ENCODE measurements at places on chromosomes 2 and 18.

- no peak for DNase-seq
Measured at GRCh38 chr2:160375037-160375436, 118.6 kb downstream of the RBMS1 start.

DNA sequence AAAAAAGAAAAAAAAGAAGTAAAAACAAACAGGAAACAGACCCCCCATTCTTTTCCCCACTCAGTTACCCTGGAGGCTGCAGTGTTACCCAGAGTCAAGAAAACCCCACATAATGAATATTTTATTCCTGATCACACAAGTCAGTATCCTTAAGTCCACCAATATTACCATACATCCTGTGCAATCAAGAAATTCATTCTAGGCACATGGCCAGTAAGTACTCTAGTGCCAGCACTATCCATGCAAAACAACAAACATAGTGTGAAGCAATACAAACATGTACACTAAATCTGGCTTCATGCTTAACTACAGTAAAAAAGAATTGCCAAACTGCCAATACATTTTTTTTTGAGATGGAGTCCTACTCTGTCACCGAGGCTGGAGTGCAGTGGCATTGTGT lies 111.6 kb downstream of the FAM168B start:
- DNase-seq = no peak

DNA sequence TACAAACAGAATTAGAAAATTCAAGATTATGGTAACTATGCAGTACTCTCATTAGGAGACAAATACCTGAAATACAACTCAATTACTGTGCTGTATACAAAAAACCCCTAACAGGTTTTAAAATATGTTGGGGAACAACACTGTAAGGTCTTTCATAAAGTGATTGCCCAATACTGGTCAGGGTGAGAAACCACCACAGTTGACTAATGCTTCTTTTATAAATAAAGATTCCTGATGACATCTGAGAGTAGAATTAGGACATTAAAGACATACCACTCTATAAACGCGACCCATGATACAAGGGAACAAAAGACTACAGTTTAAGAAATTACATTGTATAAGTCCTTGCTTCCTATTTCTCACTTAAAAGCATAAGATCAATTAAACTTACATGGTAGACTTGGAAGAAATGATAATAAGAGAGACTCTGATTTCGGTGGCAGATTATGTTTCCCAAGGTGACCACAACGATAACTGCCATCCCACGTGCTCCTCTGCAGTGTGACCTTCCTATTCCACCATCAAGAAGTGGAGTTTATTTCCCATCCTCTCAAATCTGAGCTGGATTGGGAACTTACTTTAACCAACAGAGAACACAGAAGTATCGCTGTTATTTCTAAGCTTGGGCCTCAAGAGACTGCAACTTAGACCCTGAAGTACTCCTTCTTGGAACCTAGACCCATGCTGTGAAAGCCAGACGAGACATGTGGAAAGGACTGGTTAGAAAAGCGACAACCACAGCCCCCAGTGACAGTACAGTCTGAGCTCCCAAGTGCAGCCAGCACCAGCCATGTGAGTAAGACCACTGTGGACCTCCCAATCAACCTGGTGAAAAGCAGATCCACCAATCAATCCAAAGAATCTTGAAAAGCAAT lies 52.3 kb downstream of the ZNF521 start:
- DNase-seq = no peak

DNA sequence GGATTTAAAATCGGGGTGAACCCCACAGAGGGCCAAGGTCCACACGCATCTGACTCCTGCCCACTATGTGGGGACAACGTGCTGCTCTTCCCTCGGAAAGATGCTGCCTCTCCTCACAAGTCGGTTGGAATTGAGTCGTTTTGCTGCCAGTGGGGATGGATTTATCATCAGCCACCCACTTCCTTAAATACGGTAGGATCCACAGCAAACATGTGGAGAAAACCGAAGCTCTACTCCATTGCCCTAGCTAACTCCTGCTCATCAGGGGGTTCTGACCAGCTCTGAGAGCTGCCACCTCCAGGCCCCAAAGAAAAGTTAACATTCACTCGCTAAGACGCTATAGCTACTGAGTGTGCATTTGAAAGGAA lies 80.9 kb downstream of the CHRNA1 start:
- peak; percentile 51 for DNase-seq

GRCh38 chr2:233441161-233442027 lies 87.1 kb downstream of the DGKD start:
- no peak for DNase-seq

- no peak for DNase-seq
Measured at GRCh38 chr2:72669121-72669520, 156.7 kb downstream of the EXOC6B start.

DNA sequence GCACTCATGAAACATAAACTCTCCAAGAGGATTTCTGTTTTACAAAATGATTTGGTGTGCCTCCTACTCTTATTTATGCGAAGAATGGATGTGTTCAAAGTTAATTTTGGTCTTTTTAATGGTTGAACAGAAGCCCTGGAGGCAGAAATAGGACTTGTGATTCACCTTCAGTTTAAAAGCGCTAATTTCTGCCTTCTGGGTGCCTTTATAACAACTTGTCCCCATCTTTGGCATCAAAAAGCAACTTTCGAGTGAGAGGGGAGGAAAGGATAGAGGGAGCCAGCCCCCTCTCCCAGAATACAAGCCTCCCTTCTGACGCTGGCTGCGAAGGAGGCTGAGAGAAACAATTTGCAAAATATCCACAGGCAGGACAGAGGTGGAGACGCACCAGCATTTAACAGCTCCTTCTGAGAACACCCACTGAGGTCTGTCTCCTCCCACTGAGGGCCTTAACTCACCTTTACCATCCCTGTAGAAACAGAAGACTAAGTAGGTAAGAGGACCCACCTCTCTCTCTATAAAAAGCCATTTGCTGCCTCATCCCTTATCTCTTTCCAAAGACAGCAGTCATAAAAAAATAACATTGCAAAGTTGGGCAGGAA lies 24.3 kb upstream of the BCL11A start:
- DNase-seq = no peak

DNA sequence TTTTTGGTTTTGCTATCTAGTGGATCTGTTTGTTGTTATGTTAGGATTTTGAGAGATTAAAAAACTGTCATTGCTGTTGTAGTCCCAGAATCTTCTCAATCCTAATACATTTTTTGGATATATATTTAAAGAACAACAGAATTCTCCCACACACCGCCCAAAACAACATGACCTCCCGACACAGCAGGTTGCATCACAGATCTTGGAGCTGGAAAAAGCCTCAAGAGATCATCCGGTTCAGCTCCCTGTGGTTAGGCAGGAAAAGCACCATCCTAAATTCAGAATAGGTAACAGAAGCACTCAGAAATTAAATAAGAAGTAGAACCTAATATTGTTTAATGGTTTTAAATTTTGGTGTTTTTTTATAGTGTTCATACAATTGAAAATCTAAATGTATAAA lies 251.4 kb upstream of the STON1 start:
- no peak for DNase-seq

GRCh38 chr18:68267583-68267982 lies 447.3 kb downstream of the TMX3 start:
- DNase-seq = no peak

DNA sequence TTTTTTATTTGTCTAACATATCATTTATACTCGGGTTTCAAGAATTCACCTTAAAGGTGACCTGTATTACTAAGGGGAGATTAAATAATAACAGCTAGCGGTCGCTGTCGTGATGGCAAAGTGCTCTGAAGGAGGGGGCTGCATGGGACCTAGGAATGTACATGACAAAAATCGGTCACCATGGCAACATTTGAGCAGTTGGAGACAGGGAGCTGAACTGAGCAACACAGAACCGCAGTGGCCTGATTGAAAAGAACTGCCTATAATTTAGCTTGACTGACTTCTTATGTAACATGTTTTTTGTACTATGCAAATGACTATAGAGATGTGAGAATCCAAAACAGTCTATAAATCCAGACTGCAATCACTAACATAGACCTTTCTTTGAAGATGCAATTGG lies 34.3 kb upstream of the EPHA4 start:
- no peak for DNase-seq

- no peak for DNase-seq
Measured at GRCh38 chr2:112198780-112199179, 56.1 kb downstream of the ZC3H8 start.

GRCh38 chr2:153222231-153223165 lies 256.1 kb downstream of the RPRM start:
- no peak for DNase-seq

DNA sequence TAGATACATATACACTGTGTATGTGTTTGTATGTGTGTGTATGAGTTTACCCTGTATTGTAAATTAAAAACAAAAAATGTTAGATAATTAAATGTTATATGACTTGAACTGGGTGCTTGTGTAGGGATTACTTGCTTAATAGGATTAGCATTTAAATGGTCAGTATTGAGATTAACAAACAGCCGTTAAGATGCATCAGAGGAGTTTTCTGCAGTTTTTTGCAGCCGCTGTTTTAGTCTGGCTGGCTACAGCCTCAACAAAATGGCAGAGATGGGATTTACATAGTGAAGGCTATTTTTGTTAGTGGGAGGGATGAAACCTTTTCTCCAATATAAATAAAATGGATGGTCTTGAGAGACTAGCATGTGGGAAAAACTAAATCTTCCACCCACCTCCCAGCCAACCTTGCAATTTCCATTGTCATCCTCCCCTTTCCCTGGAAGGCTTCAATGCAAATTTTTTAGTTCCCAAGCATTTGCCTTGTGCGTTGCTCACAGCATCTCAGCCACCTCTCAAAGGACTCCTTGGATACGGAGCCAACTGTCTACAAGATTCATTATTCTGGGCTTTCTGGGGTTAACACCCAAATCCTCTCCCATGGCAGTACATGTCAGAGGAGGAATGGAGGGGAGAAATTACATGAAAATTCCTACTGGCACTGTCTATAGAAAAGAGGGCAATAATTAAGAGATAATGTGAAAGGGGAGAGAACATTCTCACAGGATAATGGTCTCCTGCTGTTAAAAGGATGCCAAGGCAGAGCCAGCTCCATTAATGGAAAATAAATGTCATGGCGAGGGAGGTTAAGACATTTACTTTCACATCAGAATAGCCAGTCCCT lies 351.9 kb downstream of the CDH2 start:
- no peak for DNase-seq

- no peak for DNase-seq
Measured at GRCh38 chr2:22273853-22274252, 1111.1 kb upstream of the KLHL29 start.

GRCh38 chr2:119438128-119438656 lies 6.5 kb downstream of the TMEM37 start:
- DNase-seq = no peak

GRCh38 chr2:17813742-17814473 lies 2.4 kb upstream of the MSGN1 start:
- DNase-seq = peak; percentile 67

DNA sequence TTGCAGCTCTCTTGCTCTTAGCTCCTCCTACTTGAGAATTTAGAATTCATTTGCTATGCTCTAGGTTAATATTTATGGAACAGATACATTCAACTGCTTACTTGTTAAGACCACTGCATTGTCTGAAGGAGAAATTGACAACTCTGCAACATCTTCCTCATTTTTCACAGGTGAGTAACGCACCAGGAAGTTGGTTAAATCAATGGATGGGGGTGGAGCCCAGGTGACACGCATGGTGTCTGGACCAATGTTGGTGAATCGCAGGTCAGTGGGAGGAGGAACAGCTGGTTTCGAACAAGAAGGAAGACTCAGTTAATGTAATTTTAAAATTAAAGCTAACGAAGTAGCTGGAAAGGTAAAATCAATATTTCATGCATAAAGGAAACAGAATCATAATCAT lies 44.3 kb downstream of the FN1 start:
- DNase-seq = no peak

DNA sequence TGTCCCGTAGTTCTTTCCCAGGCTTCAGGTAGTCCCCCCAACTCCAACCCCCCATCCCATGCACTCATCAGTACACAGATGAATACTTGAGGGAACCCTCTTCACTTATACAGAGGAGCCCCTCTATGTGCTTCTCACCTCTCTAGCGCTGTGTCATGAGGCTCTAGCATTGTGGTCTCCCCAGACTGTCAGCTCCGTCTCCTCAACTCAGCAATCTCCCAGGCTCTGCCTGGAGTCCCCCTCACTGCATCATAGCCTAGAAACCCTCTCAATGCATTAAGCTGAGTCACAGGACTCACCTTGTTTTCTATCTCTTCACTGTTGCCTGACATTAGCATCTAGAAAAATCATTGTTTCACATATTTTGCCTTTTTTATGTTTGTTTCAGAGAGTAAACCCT lies 20.2 kb upstream of the PRKCE start:
- no peak for DNase-seq

DNA sequence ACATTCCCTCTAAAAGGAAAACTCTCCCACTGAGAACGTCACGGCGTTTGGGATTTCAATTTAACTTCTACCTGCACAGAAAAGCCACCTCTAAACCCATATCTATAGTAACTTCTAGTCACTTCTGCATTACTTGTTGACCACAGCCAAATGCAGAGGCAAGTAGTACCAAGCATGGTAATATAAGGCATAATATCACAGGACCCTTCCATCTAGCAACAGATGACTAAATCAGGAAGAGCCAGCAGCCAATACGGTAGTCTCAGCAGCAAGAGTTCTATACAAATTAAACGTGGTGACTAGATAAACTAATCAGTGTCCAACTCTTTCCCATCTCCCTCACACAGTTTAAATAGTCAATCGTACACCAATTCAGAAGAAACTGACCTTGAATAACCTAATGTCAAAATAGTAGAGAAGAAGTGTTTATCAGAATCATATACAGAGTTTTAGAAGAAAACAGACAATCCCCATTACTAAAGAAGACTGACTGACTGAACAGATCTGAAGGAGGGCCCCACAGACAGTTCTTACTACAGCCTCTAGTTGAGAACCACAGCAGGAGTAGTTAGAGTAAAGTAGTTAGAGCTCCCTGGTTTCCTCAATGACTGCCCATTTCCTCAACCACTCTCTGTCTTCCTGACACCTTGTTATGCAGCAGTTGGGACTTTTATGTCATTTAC lies 30.0 kb downstream of the MEMO1 start:
- DNase-seq = peak; percentile 82

DNA sequence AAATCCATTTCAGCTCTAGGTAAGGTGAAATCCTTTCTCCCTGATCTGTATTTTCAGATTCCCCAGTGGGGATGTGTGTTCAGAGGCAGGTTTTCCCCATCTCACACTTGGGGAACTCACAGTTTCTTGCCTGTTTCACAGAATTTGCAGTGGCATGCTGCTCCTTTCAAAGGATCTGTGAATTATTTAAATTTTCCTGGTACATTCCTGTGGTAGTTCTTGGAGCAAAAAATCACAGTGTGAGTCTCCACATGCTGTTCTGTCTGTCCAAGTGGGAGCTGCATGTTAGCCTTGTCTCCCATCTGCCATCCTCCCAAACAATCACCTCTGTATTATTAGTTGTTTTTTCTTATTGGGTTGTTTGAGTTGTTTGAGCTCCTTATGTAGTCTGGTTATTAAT lies 372.9 kb downstream of the ARL6IP6 start:
- DNase-seq = no peak

- DNase-seq = no peak
Measured at GRCh38 chr2:195721042-195721441, 64.0 kb downstream of the SLC39A10 start.

All from GM13976 (cell line).